ENCODE measurements at places on chromosomes 5 and 9. TPM values are rescaled to one million over a fixed set of nuclear protein-coding genes. Genes with fewer than 3 reads are reported as not detected.

DNA sequence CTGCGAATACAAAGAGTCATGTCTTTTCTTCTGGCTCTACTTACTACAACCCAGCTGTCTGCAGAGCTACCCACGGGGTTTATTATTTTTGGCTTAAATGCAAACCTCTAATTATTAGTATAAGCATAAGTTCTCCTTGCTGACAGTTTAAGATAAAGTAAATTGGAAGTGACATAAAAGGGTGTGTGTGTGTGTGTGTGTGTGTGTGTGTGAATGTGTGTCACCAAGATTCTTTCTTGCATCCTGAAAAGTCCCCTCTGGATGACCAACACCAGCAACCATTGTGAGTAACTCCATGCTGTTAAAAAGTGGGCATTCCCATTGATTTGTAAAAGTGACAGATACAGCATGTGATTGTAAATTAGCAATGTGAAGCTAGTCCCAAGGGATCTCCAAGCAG lies 803.8 kb upstream of the ZNF608 start:
- no peak for DNase-seq

DNA sequence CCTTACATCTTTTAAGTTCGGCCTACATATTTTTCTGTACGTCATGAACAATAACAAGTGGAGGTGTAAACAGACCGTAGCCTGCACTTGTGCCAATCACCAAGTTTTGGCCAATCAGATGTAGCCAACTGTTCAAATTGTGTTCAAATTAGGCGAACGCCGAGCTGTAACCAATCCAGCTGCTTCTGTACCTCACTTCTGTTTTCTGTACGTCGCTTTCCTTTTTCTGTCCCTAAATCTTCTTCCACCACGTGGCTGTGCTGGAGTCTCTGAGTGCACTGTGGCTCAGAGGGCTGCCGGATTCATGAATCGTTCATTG lies 26.4 kb downstream of the TRIM14 start:
- DNase-seq = no peak

GRCh38 chr5:136729901-136730355 lies 364.6 kb upstream of the TRPC7 start:
- DNase-seq = no peak

DNA sequence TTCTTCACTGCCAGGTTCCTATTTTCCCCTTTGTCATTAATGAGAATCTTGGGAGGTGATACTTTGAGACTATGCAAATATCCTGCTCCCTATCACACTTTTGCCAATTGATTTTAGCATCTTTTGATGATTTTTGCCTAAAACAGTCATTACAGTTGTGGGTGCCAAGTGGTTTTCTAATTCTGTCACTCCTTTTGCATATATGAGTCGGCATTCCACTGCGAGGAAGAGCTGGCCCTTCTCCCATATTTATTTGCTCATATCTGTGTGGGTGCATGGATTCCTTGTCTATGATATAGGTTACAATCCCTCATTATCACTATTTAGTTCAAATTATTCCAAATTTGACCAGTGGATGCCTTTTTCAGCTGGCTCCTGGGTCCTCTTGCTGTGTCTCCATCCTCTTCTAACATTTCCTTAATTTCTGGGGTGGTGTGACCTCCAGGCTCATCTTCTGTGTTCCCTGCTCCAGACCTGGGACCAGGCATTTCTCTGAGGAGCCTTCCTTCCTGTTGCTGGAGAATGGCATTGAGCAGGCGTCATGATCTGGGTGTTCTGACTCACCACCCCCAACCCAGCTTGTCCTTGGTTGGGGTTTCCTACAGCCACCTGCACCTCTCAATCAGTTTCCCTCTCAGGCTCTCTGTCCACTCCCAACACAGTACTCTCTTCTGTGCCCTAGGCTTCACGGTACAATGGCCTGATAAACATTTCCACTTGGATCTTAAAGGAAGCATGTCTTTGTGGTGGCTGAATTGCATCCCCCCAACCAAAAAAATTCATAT lies 106.7 kb downstream of the NXNL2 start:
- no peak for DNase-seq

DNA sequence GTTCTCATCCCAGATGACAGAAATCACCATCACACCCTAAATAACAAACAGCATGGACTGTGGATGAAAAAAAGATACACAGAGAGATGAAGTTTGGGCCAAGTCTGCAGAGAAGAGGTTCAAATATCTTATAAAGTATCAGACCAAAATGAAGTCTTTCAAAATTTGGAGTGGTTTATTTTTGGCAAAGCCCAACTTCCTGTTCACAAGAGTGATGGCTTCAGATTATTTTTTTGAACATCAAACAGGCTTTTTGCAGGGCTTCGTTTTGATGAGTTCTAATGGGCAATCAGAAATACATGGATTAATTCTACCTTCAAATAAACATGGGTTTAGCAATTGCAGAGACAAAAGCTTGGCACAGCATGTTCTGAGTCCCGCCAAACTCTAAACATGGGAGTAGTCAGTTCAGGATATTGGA lies 378.2 kb upstream of the RPS23 start:
- no peak for DNase-seq

DNA sequence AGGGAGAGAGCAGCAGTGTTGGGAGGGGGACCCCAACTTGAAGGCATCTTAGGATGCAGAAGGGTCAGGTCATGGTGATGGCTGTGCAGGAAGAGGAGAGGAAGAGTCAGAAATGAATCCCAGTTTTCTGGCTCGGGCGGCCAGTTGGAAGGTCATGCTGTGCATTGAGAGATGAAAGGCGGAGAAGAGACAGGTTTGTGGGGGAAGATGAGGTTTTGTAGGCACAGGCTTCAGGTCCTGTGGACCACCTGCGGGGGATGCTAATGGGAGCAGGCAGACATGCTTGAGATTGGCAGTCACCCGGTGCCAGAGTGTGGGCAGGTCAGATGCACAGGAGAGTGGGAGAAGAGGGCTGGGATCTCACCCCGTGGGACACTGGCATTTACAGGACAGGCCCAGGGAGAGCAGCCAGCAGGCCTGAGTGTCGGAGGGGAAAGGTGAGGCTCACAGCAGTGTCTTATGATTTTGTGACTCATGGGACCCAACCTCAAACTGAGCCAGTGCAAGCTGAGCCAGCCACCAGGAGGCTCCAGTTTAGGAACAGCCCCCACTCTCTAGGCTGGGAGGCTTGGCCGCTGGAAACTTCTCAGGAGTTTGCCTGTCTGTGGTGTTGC lies 17.5 kb downstream of the STXBP1 start:
- no peak for DNase-seq

- DNase-seq = no peak
These were observed 60.4 kb downstream of the FOXI1 start for GRCh38 chr5:170166101-170166500.

TAF11L5 gene
- total RNA-seq = not detected

- DNase-seq = no peak
These were observed 39.2 kb downstream of the EXOSC2 start for GRCh38 chr9:130732793-130733221.

DNA sequence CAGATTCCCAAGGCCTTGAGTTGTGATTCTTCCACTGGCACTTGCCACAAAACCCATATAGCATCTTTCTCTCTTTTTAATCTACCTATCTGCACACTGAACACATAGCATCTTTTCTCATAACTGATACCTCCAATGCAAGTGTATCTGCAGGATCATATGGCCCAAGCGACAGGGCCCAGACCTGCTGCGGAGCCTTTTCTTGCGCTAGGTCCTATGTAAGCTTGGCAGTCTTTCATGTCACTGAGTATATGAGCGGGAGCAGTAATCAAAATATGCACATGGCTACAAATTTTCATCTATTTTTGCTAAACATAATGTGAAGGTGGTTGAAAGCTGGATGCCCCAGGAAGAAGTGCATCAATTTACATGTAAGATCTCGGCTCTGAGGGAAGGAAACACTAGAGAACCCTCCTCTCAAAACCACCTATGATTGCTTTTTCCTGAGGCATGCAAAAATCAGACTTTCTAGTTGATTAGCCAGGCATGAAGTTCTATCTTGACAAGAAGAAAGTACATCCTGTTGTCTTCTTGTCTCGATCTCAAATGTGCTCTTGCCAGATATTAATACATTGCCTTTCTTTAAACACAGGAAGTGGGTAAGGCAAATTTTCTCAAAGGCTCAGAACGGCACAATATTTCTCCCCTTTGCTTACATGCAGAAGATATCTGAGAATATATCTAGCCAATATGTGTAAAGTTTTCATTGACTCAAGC lies 26.9 kb upstream of the CEMIP2 start:
- DNase-seq = no peak

- DNase-seq = no peak
These were observed 1920.2 kb downstream of the MAT2B start for GRCh38 chr5:165425594-165425993.

GRCh38 chr9:106684940-106685695 lies 177.8 kb upstream of the ZNF462 start:
- no peak for DNase-seq

GRCh38 chr9:112548836-112549595 lies 62.4 kb downstream of the KIAA1958 start:
- DNase-seq = no peak

CDHR2 gene
- total RNA-seq = 0.47 TPM

DNA sequence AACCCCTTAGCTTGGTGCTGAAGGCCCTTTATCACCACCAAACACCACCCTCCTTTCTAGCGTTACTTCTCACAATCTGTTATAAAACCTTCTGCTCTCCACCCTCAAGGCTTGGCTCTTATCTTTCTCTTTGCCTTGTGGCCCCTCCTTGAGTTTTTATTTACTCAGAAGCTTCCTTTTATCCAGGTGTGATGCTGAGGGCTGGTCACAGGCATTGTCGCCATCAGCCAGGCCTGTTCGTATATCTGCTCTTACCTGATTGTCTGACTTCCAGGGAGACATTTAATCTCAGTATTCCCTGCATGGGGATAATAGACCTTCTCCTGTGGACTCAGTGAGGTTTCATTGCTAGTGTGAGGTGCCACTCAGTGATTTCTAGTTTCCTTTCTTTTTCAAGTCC lies 34.2 kb downstream of the MEGF10 start:
- no peak for DNase-seq

GRCh38 chr9:121645853-121646807 lies 5.3 kb upstream of the DAB2IP start:
- no peak for DNase-seq

DNA sequence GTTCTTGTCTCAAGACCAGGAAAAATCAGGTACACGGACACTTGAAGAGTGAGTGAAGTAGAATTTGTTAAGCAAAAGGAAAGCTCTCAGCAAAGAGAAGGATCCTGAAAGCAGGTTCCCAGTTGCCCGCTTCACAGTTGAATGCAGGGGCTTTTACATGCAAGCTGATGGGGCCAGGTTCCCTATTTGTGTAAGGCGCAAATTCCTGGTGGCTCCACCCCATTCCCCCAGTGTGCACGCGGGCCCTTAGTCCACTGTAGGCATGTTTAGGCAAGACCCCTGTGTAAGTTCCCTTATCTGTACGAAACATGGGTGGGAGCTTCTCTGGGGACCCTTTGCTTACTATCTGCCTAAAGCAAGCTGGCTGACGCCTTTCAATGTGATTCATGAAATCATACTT lies 2.7 kb upstream of the AGTPBP1 start:
- DNase-seq = no peak

GRCh38 chr5:61505281-61505680 lies 173.2 kb downstream of the ZSWIM6 start:
- no peak for DNase-seq

- no peak for DNase-seq
These were observed 480.0 kb upstream of the C9orf72 start for GRCh38 chr9:28053096-28053777.

- DNase-seq = no peak
These were observed 104.3 kb downstream of the ZNF608 start for GRCh38 chr5:124642151-124642550.

DNA sequence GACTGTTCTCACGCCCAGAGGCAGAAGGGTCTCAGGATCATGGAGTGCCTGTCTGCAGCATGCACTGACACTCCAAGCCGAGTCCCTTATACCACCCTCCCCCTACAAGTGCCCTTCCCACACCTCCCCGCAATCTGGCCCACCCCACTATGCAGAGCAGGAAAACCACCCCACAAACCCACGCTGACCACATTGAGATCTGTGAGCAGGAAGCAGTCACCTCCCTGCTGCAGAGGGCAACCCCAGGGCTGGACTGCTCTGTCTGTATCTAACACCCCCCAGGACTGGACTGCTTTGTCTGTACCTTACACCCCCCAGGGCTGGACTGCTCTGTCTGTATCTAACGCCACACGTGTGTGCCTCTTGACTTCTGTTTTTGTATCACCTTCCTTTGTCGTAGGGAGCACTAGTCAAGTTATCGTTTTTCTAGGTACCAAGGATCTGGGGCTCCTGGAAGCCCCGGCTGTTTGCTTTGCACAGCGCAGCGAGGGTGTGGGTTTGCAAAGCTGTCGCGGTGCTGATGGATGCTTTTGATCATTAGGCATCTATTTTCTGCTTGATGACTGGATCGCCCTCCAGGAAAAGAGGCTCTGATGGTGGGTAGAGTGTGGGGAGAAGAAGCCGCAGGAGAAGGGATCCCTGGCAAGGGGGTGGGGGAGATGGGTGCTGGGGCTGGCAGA lies 21.5 kb downstream of the OLFM1 start:
- peak; percentile 18 for DNase-seq

ZNF367 gene
- 1.6 TPM for total RNA-seq

PCDHB16 gene
- total RNA-seq = 2.3 TPM

F2RL2 gene
- 0.11 TPM for total RNA-seq

DNA sequence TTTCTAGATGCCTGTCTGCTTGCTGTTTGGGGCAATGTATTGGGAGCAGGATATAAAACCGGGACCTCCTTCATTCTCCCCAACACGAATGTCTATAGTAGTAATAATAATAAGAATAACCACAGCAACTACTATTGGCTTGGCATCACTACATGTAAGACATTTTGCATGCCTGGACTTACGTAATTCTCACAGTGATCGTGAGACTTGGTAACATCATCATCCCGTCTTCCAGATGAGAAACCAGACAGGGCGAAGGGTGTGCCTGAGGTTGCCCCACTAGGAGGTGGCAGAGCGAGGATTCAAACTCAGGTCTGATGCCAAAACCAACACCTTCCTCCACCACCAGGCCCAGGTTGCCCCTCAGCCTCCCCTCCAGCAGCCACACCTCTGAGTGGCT lies 185.1 kb downstream of the RGS3 start:
- no peak for DNase-seq

SH3TC2 gene
- total RNA-seq = 12.4 TPM

DNA sequence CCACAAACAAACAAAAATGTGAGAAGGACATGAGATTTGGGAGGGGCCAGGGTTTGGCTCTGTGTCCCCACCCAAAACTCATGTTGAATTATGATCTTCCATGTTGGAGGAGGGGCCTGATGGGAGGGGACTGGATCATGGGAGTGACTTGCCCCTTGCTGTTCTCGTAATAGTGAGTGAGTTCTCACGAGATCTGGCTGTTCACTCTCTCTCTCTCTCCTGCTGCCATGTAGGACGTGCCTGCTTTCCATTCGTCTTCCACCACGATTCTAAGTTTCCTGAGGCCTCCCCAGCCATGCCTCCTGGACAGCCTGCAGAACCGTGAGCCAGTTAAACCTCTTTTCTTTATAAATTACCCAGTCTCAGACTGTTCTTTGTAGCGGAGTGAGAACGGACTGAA lies 118.7 kb downstream of the RXRA start:
- DNase-seq = no peak

Measured in right cardiac atrium (tissue), 5 donors.